ENCODE measurements at places on chromosomes 11 and 22. TPM values are rescaled to one million over a fixed set of nuclear protein-coding genes. Genes with fewer than 3 reads are reported as not detected.

DNA sequence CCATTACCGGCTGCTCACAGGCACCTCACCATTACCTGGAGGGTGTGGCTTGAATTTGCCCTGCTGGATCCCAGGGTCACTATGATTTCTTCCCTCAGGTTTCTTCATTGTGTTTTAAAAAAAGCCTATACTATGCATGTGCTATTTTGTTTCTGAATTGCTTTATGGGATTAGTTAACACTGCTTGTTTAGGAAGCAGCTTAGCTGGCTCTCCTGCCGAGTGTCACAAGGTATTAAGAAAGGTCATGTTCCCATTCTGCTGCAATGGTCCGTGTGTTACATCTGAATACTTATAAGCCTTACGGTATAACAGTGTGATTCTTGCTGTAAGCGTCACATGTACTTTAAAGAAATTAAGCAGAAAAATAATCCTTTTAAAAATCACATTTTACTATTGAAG is 380.6 kb upstream of the B3GAT1 start:
- H3K4me3 ChIP-seq = no peak overlapping the region
- no peaks in the 10 kb centered on the region for H3K27me3 ChIP-seq
- no peaks in the 10 kb centered on the region for H3K36me3 ChIP-seq
- no peak for DNase-seq
- no peak overlapping the region for H3K27ac ChIP-seq

- no peaks in the 10 kb centered on the region for H3K4me1 ChIP-seq
- H3K4me3 ChIP-seq = no peak overlapping the region
- peaks cover 6% of the 10 kb centered on the region for H3K36me3 ChIP-seq
- no peak for DNase-seq
Observed at GRCh38 chr11:78149646-78150045, 10.2 kb upstream of the ALG8 start.

DNA sequence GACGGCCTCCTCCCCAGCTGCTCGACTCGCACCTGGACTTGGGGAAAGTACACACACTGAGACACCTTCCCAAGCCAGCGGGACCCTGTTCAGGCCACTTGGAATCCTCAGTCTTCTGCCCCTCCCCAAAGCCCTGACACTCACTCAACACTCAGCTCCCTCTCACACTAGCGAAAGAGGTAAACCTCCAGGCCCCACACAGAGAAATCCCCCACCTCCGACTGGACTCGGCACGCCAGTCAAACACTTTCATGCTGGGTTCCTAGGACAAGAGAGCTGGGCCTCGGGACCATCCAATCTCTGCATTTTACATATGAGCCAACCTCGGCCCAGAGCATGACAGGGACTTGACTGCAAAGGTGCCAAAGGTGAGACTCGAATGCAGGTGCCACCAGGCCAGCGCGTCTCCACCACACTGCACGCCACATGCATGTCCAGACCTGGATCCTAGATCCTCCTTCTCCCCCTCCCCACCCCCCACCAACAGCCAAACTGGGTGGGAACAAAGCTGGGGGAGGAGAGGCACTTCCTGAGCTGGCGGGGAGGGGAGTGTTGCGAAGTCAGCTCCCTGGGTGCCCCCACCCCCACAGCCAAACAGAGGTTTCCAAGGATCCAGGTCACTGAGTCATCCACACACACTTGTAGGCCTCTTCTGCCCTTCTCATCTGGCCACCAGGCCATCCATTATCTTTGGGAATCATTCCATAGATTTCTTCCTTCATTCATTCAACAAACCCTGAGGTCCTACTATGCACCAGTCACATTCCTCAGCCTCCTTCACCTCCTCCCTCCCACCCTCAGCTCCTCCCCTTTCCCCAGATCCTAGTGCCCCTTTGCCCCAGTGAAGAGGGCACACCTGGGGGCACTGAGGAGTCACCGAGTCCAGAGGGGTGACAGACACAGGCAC is 10.7 kb upstream of the CD5 start:
- H3K27ac ChIP-seq = no peak overlapping the region
- no peaks in the 10 kb centered on the region for H3K36me3 ChIP-seq
- no peak for DNase-seq
- no peak overlapping the region for H3K4me3 ChIP-seq

DNA sequence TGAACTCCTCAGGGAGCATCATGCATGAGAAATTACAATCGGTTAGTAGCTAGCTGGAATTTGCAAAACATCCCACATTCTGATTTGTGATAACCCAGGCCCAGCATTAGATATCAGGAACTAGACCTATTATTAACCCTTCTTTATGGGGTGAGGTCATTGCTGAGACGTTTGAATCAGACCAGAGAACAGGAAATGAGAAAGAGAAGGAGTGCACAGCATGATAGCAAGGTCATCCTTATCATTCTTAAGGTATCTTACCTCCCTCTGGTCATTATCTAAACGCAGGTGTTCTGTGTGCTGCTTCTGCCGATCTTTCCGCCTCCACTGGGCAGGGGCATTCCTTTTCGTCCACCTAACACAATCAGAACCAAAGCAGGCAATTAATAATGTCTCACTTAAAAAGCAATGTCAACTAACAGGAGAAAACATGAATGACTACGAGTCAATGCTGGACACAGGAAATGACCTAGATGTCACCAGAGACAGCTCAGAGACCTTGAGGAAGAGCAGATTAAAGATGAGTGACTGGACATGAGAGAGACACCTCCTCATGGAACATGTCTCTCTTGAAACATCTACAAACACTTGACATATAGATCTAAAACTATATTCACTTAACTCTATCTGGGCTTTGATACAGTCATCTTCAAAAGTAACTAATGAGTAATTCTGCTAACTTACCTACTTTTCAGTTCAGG is 78.3 kb upstream of the SCUBE2 start:
- H3K27ac ChIP-seq = no peak overlapping the region
- H3K4me3 ChIP-seq = no peak overlapping the region
- no peak for DNase-seq
- no peaks in the 10 kb centered on the region for H3K4me1 ChIP-seq

- H3K4me1 ChIP-seq = no peaks in the 10 kb centered on the region
- no peak for DNase-seq
- H3K4me3 ChIP-seq = no peak overlapping the region
- H3K27me3 ChIP-seq = peaks cover 3% of the 10 kb centered on the region
Observed at GRCh38 chr11:110837603-110838002, 125.4 kb upstream of the ARHGAP20 start.

DNA sequence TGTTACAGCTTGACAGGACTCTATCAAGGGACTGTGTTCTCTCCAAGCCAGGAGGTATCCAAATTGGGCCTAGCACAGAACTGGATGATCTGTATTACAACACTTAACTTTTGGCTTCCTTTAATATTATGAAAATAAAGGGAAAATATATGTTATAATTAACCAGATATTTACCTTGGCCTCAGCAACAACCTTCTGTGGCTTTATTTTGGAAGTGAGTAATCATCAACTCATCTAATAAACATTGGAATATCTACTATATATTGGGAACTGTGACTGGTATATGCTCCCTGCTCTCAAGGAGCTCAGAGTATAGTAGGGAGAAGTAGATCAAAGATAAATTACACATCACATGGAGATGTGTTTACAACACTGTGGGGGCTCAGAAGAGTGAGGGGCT is 352.2 kb downstream of the METTL15 start:
- no peaks in the 10 kb centered on the region for H3K27me3 ChIP-seq
- H3K4me1 ChIP-seq = no peaks in the 10 kb centered on the region
- H3K27ac ChIP-seq = no peak overlapping the region
- no peak overlapping the region for H3K4me3 ChIP-seq

GRCh38 chr11:78039919-78040671 is 17.0 kb upstream of the KCTD14 start:
- H3K36me3 ChIP-seq = no peaks in the 10 kb centered on the region
- DNase-seq = peak; percentile 33
- no peaks in the 10 kb centered on the region for H3K27me3 ChIP-seq

GRCh38 chr11:126751242-126751641 is 249.3 kb downstream of the KIRREL3 start:
- no peak overlapping the region for H3K4me3 ChIP-seq
- no peak overlapping the region for H3K27ac ChIP-seq
- peaks cover 10% of the 10 kb centered on the region for H3K27me3 ChIP-seq
- no peaks in the 10 kb centered on the region for H3K36me3 ChIP-seq

GRCh38 chr11:1336836-1337646 is 27.6 kb upstream of the TOLLIP start:
- peaks cover 23% of the 10 kb centered on the region for H3K4me1 ChIP-seq
- H3K27ac ChIP-seq = no peak overlapping the region
- DNase-seq = no peak

DNA sequence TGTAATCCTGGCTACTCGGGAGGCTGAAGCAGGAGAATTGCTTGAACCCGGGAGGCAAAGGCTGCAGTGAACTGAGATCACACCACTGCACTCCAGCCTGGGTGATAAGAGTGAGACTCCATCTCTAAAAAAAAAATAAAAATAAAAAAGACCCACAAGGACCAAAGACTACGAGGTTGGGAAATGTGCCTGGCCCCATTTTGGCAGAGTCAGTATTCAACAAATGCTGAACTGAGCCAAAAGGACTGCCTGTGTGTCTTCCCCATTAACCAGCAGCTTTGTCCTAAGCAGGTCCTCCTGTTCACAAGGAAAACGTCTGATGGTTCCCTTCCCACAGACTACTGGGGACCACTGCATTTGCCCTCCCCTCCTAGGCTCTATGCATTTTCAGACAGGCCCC is 27.6 kb downstream of the ADORA2A start:
- H3K36me3 ChIP-seq = no peaks in the 10 kb centered on the region
- no peaks in the 10 kb centered on the region for H3K4me1 ChIP-seq
- no peaks in the 10 kb centered on the region for H3K27me3 ChIP-seq
- no peak for DNase-seq

- H3K27ac ChIP-seq = no peak overlapping the region
- H3K4me3 ChIP-seq = no peak overlapping the region
- no peaks in the 10 kb centered on the region for H3K4me1 ChIP-seq
Observed at GRCh38 chr22:36563001-36563400, 34.0 kb upstream of the EIF3D start.

DNA sequence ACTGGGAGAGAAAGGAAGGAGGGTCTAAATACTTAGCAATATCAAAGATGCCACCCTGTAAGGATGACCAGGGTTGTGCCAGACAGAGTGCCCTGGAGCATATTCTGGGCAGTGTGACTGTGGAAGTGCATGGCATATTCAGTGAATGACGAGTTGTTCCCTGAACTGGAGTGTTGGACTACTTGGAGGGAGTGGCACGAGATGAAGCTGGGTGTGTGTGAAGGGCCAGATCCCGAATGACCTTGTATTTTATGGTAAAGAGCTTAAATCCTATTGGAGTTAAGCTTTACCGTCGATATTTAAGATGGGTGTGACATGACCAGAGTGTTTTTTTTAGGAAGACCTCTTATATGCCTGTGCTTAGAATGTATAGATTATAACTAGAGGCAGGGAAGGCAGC is 48.8 kb downstream of the STIM1 start:
- no peak overlapping the region for H3K4me3 ChIP-seq
- no peak for DNase-seq
- H3K4me1 ChIP-seq = no peaks in the 10 kb centered on the region
- no peaks in the 10 kb centered on the region for H3K36me3 ChIP-seq

DNA sequence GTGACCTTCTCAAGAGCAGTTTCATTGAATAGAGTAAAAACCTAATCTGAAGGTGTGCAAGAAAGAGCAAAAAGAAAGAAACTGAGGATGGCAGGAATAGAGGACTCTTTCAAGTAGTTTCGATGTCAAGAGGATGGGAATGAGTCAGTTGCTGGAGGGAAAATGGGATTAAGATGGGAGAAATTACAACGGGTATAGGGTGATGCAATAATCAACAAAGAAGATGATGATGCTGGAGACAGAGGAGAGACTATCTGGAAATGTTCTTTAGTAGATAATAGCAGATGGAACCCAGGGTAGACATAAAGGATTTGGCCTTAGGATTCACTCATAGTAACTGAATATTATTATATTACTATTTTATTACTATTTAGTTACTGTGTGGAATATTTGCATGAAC is 189.4 kb downstream of the GRIA4 start:
- H3K4me3 ChIP-seq = no peak overlapping the region
- H3K36me3 ChIP-seq = no peaks in the 10 kb centered on the region
- no peaks in the 10 kb centered on the region for H3K4me1 ChIP-seq
- no peak for DNase-seq
- no peaks in the 10 kb centered on the region for H3K27me3 ChIP-seq

DNA sequence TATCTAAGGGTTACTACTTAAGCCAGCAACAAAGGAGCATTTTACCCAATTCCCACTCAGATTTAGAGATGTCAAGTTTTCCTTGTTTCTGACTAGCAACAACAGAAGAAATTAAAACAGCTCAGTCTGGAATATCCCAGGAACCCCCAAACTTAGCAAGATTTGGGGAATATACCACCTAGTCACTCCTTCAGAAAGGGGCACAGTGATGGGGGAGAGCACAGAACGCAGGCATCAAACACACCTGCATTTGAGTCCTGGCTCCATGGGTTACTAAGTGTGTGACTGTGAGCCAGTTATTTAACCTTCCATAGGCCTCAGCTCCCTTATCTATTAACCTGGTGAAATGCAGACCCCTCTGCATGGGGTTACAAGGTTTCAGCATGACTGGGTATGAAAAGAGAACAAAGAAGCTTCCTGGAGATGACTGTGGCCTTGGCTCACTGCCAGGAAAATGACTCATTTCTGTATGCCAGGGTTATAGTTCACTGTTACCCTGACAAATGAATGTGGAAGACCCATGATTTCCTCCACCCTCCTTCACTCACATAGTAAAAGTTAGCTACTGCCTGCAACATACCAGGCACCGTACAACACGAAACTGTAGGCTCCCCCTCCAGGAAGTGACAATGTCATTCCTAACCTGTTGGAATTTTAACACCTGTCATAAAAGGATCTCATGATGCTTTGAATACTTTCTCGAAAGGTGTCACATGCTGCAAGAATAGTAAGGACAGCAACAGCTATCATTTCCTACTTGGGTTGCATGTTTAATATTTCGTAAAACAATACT is 79.6 kb downstream of the ME3 start:
- H3K36me3 ChIP-seq = no peaks in the 10 kb centered on the region
- no peaks in the 10 kb centered on the region for H3K27me3 ChIP-seq
- DNase-seq = peak; percentile 99
- no peak overlapping the region for H3K4me3 ChIP-seq
- peak overlapping the region; percentile 82 for H3K27ac ChIP-seq

GRCh38 chr22:44131412-44131811 is 49.3 kb upstream of the PARVG start:
- no peaks in the 10 kb centered on the region for H3K4me1 ChIP-seq
- no peak for DNase-seq

The OR51B4 gene
- polyA plus RNA-seq = 0.07 TPM

The MS4A8 gene
- polyA plus RNA-seq = 112 TPM

The PVALB gene
- 0.31 TPM for polyA plus RNA-seq

The SHISAL1 gene
- 1.9 TPM for polyA plus RNA-seq

The TMEM191C gene
- polyA plus RNA-seq = 4.6 TPM

The ME3 gene
- 25.0 TPM for polyA plus RNA-seq

Data from large intestine (tissue), 12 donors.